AG09319 (cell line): ENCODE measurements at places on chromosomes 1 and 21.
A peak's percentile ranks its signal among the peaks of the same experiment; 100 is the strongest.

DNA sequence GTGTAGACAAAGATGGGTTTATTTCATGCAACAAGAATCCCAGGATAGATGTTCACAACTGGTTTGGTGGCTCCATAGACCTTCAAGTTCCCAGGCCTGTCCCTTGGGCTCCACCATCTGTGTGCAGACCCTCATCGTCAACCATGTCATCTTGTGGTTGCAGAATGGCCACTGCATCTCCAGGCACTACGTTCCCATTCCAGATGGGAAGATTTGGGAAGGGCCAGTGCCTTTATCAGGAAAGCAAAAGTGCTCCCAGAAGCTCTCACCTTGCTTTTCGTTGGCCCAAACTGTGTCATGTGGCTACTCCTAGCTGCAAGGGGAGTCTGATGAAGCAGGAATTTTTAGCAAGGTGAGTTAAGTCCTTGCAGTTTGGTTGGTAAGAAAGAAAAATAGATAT, 12.8 kb downstream of the TMCC2 start:
- DNase-seq: no peak

DNA sequence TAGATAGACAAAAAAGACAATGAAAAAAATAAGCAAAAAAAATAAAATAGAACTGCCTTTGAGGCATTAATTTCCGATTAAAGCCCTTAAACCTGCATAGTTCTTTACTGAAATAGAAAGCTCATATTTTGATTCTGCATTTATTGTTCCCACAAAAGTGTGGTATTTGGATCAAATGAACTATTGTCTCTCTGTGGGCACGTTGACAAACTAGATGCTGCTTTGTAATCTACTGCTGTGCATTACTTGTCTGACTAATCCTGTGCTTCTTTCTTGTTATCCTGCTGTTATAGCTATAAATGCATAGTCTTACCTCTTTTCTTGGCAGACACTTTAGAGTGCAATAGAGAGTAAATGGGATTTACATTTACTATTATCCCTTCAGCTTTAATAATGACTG, 31.4 kb upstream of the SLC35D1 start:
- no peak for DNase-seq

GRCh38 chr1:168091720-168092550, 44.8 kb downstream of the GPR161 start:
- DNase-seq: no peak

DNA sequence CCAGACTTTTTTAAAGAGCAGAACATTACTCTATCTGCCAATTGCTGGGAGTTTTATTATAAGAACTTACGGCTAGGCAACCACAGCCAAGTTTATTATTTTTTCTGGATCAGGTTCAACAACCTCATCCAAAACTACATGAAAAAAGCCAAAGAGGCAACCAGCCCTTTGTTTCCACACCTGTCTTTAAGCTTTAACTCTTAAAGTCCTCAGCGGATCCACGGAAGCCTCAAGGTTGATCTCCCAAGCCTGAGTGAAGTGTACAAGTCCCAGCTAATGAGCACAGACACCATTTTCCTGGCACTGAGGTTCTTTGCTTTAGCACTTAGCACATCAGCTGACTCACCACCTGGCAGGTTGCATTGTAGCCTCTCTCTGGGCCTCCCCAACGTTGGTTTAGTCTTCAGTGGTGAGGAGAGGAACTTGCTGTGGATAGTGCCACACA, 143.1 kb downstream of the TGFBR3 start:
- no peak for DNase-seq

- DNase-seq: no peak
These were observed 838 bp upstream of the RSRP1 start for GRCh38 chr1:25247829-25248754.

DNA sequence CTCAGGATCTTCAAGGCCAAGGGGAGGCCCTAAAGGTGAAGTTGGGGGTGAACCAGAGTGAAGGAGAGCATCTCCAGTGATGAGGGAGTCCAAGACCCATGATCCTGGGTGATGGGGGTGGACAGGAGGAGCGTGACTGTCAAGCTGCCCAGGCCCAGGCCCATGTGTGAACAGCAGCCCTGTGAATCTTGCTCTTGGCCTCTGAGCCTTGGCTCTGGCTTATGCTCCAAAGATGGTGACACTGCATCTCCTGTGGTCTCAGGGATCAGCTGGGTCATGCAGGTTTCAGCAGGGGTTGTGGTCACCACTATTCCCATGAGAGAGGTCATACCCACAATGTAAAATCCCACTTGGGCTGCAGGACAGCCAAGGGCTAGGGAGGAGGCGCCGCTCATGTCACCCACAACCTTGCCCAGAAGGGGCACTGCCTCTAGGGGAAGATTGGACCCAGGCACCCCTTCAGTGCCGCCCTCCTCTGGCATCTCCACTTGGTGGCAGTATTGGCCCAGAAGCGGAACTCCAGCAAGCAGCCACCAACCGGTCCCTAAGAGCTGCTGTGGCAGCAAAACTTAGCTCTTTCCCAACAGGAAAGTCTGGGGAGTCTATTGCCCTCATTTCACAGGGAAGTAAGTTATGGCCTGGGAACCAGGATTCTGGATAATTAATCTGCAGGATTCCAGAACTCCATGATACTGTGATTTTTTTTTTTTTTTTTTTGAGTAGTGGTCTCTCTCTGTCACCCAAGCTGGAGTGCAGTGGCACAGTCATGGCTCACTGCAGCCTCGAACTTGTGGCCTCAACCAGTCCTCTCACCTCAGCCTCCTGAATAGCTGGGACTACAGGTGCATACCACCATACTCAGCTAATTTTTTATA, 7.5 kb upstream of the WNT3A start:
- peak; percentile 22 for DNase-seq

GRCh38 chr1:95701450-95702173, 467.6 kb downstream of the RWDD3 start:
- no peak for DNase-seq

- DNase-seq: no peak
These were observed 37.4 kb downstream of the NSL1 start for GRCh38 chr1:212754193-212754592.

GRCh38 chr1:215181518-215181917, 99.0 kb downstream of the KCNK2 start:
- no peak for DNase-seq

DNA sequence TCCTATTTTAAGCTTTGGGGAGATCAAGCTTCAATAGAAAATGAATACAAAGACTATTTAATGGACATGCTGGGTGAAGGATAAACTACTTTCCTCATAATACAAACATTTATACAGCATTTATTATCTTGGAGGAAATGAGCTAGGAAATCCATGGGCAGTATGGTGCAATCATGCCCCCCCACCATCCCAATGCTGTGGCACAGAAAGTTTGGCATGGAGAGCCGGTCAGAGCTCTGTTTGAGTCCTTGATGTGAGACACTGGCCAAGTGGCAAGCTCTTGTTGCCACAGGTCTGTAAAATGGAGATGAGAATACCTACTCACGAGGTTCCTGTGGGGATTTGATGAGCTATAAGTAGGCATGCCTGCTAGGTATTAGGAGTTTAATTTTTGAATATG, 120.6 kb downstream of the MAB21L3 start:
- no peak for DNase-seq

DNA sequence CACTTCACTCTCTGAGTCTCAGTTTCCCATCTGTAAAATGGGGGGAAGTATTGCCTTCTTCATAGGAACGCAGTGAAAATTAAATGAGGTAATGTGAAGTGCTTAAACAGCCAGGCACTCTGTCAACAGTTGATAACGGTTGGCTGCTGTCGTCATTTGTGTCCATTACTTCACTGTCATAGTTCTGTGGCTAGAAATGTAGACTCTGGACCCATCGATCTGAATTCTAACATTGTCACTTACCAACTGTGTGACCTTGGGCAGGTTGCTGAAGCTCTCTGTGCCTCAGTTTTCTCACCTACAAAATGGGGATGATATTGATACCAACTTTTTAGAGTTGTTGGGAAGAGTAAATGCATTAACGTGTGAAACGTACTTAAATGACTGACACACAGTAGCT, 152.6 kb downstream of the PTPRU start:
- no peak for DNase-seq

DNA sequence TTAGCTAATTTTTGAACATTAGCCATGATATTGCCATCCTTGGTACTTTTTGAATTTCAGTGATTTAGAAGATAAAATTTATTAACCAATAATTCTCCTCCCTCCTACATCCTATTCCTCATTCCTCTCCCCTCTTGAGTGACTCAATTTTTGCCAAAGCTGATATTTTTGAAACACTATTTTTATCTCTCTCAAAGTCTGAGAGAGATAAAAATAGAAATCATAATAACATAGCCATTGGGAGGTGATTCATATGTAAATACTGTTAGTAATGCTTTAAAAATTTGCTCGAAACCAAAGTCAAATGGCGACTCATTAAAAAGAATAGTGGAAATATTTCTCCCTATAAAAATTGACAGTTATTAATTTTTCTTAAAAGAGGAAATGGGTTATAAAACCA, 97.4 kb downstream of the PATJ start:
- DNase-seq: peak; percentile 7

GRCh38 chr1:180386745-180387367, 115.5 kb downstream of the ACBD6 start:
- no peak for DNase-seq

- DNase-seq: peak; percentile 16
These were observed 57.4 kb downstream of the ARID4B start for GRCh38 chr1:235270625-235271024.

- no peak for DNase-seq
These were observed 70.3 kb downstream of the HSF2BP start for GRCh38 chr21:43588957-43589356.

DNA sequence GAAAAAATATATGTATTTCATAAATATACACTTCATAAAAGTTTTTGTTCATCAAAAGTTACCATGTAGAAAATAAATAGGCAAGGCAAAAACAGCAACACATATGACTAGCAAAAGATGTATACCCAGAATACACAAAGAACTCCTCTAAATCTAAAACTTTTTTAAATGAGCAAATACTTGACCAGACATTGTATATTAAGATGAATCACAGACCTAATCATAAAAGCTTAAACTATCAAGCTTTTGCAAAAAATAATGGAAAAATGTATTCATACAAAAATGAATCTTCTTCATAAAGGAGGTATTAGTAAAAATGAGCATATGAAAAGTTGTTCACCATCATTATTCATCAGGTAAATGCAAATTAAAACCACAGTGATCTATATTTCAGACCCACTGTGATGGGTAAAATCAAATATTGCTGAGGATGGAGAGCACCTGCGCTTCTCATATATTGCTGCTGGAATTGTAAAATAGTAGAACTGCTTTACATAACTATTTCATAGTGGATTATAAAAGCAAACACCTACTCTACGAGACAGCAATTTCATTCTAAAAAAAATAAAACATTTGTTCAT, 78.3 kb upstream of the RGS1 start:
- DNase-seq: no peak

DNA sequence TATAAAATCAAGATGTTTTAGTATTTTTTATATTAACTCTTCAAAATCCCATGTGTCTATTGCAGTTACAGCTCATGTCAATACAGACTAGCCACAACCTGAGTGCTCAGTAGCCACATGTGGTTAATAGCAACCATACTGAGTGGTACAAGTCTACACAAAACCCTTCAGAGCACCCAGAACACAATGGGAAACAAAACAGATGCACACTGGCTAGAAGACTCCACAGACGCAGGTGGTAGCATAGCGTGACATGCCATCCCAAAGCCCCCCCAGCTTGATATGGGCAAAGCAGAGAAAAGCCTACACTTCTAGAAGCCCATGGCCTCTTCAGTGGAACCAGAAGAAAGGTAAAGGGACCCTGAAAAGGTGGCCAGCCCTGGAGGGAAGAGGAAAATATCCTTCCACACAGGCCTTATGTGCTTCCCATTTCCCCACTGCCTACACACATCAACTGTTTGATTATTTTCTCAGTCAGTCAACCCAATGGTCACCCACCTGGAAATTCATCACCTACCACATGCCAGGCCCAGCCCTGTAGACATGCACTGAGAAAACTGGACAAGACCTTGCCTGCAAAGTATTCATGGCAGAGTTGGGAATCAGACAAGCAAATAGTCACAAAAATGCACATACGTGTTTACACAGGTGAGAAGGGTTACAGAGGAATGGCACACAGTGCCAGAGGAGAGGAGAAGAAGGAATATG, 175.0 kb downstream of the VAV3 start:
- no peak for DNase-seq

DNA sequence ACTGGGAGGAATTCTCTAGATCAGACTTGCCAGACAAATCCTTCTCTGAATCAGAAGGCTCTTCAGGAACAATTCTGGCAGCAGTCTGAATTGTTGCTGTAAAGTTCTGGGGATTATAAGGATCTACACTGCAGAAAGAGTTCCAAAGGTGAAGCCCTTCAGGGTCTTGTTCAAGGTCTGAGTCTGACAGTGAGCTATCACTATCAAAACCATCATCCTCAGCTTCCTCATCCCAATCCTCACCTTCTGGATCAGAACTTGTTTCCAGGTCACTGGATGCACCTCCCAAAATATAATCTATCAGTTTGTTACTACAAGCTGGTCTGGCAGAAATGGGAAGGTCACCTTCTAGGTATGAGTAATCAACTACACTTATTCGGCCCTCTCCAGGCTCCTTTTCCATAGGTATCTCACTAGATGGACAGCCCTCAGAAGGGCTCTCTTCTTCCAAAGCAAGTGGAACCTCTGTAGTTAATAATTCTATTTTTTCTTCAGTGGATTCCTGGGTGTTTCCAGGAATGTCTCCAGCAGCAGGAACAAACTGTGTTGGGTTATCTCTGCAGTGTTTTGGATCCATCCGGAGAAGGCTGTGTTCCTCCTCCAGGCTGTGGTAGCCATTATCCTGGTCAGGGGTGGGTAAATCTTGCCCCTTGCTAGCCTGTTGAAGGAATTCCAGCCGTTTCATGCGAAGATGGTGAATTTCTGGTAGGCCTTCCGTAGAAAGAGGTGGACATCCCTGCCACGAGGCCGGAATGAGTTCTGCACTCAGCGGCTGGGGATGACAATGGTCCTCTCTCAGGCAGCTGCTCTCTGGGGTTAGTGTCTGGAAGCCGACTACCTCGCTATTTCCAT, 1.6 kb downstream of the PPP1R15B start:
- DNase-seq: no peak

DNA sequence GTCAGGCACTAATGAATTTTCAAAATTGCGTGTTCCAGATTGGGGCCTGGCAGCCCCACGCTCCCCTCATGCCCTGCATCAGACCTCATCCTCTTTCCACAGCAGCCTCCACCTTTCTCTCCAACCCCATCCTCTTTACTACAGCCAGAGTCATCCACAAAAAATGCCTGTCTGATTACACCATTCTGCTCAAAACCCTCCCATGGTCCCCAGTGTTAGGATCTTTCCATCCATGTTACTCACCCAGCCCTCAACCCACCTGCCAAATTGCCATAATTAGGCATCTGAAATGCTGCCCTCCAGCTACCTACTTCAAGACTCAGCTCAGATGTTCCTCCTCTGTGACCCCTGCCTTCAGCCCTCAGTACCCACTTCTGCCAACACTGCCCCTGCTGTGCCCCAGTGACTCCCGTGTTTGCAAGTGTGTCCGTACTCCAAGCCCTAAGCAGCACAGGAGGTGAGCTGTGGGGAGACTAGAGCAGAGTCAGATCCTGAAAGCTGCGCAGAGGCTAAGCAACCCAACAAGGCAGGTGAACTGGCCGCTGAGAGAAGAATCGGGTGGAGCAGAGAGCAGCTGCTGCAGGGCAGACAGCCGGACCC, 715 bp upstream of the ARTN start:
- no peak for DNase-seq
